ENCODE measurements at places on chromosomes 3 and 15. TPM values are rescaled to one million over a fixed set of nuclear protein-coding genes. Genes with fewer than 3 reads are reported as not detected.

GRCh38 chr15:99408236-99409096, 157.2 kb downstream of the LRRC28 start:
- H3K4me1 ChIP-seq, result peaks cover 15% of the 10 kb centered on the region
- no peak for DNase-seq
- no peak overlapping the region for H3K27ac ChIP-seq
- no peaks in the 10 kb centered on the region for H3K36me3 ChIP-seq

GRCh38 chr3:154584041-154584440, 154.1 kb upstream of the GPR149 start:
- DNase-seq, result no peak
- H3K4me3 ChIP-seq, result no peak overlapping the region
- no peaks in the 10 kb centered on the region for H3K36me3 ChIP-seq
- H3K4me1 ChIP-seq, result no peaks in the 10 kb centered on the region
- no peak overlapping the region for H3K27ac ChIP-seq

GRCh38 chr15:80482696-80483095, 78.5 kb downstream of the ARNT2 start:
- no peak for DNase-seq
- H3K27me3 ChIP-seq, result no peaks in the 10 kb centered on the region
- H3K4me3 ChIP-seq, result no peak overlapping the region
- H3K36me3 ChIP-seq, result no peaks in the 10 kb centered on the region

DNA sequence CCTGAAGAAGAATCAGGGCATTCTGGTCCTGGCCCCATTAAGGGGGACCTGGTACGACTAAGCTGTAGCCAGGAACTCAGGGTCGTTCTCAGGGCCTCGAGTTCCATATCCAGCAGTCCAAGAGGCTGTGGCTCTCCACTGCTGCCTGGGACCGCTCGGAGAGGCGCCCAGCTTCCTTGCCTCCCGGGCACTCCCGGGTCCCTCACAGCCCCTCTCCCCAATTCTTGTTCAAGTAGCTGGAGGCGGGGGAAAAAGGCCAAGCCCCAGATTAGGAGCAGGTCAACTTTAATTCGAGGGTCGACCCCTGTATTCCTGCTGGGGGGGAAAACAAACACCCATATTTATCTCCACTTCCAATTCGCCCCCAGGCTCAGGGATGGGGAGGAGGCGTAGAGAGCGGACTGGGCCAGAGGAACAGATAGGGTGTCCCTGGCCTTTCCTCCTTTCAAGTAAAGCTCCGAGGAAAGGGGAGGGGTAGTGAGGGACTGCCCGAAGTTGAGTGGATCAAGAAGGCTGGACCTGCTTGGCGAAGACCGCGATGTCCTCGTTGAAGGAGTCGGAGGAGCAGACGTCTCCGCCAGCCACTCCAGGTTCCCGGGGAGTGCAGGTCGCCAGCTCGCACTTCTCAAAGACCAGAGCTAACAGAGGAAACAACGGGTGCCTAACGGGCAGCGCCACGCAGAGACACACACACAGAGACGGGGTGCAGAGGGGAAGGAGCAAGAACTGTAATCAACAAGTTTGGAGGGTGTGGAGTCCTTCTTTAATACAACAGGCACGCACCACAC, 4.4 kb downstream of the MEIS2 start:
- H3K36me3 ChIP-seq, result peaks cover 8% of the 10 kb centered on the region
- no peak for DNase-seq
- peaks cover 29% of the 10 kb centered on the region for H3K4me1 ChIP-seq
- H3K4me3 ChIP-seq, result no peak overlapping the region
- H3K27me3 ChIP-seq, result peaks cover 73% of the 10 kb centered on the region

DNA sequence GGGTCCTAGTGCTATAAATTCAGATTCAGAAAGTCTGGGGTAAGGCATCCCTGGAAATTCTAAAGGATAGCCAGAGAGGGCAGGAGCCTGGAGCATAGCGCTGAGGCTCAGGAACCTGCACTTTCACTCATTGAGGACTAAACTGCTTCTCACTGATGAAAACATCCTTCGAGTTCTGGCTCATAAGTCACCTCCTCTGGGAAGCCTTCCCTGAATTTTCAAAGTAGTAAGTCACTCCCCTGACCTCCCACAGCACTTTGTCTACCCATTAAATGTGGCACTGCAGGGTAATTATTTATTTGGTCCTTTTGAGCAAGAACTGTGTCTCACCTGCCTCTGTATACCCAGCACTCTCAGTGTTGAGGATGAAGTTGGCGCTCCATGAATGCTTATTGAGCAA, 30.9 kb downstream of the HRH1 start:
- H3K36me3 ChIP-seq, result no peaks in the 10 kb centered on the region
- H3K27ac ChIP-seq, result no peak overlapping the region
- H3K27me3 ChIP-seq, result peaks cover 20% of the 10 kb centered on the region
- no peak for DNase-seq
- H3K4me3 ChIP-seq, result no peak overlapping the region

DNA sequence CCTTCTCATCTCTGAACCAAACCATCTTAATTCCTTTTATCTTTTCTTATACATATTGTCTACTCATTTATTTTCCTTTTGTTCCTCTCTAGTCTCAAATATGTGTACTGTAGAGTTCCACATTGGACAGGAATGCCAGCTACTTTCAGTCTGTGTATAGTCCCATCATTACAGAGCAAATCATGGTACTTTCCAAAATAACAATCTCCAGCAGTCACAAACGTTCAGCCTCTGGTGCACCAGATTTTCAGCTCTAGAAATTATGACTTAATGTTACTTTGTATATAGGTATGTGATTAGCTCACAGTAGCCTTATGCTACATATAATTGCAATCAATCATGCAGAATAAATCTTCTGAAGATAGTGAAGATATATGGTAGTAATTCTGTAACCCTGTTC, 32.5 kb upstream of the TM4SF4 start:
- peaks cover 14% of the 10 kb centered on the region for H3K27me3 ChIP-seq
- no peaks in the 10 kb centered on the region for H3K36me3 ChIP-seq
- H3K4me3 ChIP-seq, result no peak overlapping the region

DNA sequence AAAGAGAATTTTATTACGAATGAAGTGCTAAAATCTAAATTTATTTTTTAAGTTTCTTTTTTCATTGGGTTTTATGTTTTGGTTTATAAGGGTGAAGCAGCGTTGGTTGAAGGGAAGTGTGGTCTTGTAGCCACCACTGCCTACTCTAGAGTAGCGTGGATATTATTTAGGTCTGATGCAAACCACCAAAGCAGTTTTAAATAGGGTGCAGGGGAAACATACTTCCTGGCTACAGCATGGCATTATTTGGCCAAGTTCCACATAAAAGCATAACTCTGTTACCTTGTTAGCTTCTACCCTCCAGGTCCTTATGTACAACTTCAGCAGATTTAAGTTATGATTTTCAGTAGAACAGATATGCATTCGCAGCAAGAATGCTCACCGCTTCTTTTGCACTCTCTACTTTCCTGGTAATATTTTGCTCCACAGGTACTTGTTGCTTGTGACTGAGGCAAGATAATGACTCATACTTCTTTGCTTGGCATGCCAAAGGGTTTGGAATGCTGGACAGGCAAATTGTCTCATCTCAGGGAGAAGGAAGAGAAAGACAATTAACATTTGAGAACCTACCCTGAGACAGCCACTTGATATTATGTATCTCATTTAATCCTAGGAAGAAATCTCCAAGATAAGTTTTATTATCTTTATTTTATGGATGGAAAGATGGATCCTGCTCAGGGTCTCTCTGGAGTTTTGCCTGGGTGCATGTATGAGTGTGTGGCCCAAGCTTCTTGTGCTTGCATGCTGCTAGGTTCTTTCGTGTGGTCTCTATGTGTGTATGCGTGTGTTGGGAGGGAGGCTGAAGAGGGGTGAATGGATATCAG, 5.4 kb downstream of the TGFBR2 start:
- H3K27me3 ChIP-seq, result no peaks in the 10 kb centered on the region
- H3K27ac ChIP-seq, result peak overlapping the region; percentile 88
- H3K36me3 ChIP-seq, result peaks cover 57% of the 10 kb centered on the region
- DNase-seq, result no peak

DNA sequence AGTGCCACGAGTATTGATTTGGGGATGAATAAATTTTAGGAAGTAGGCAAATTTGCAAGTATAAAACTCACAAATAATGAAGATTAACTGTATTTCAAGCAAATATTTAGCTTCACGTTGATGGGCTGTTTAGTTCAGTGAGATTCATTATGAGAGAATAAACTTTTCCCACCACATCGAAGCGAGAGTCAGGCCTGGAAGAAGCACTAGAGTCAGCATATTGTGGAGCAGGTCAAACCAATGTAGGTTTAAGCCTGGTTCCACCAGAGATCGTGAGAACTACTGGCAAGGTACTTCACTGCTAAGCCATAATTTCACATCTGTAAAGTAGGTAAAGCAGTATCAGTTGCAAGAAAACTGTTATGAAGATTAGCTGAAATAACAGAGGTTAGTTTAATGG, 22.3 kb downstream of the WDR49 start:
- DNase-seq, result no peak
- H3K27me3 ChIP-seq, result no peaks in the 10 kb centered on the region
- no peaks in the 10 kb centered on the region for H3K4me1 ChIP-seq
- H3K4me3 ChIP-seq, result no peak overlapping the region
- H3K27ac ChIP-seq, result no peak overlapping the region
- H3K36me3 ChIP-seq, result no peaks in the 10 kb centered on the region

DNA sequence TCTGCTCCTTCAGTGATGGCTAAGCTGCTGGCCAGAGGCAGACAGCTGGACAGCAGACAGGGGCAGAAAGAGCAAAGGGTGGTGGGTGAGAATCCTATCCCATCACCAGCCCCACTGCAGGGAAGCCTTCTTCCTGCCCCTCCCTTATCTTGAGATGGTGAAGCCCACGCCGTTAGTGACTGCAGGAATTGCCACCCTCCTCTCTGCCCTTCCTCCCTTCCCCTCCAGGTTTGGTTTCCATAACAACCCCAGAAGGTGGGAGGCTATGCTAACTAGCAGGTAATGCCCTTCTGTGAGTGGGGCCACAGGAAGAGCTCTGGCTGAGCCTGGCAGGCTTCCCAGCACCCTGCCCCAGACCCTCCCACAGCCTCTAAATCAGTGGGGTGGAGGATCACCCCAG, 32.8 kb downstream of the SCN5A start:
- H3K36me3 ChIP-seq, result no peaks in the 10 kb centered on the region
- H3K4me1 ChIP-seq, result no peaks in the 10 kb centered on the region
- H3K27me3 ChIP-seq, result no peaks in the 10 kb centered on the region
- no peak overlapping the region for H3K4me3 ChIP-seq
- DNase-seq, result no peak

GRCh38 chr15:35290301-35290721, 205.2 kb upstream of the NANOGP8 start:
- H3K4me3 ChIP-seq, result no peak overlapping the region
- DNase-seq, result no peak
- no peaks in the 10 kb centered on the region for H3K36me3 ChIP-seq
- H3K27ac ChIP-seq, result no peak overlapping the region
- peaks cover 1% of the 10 kb centered on the region for H3K27me3 ChIP-seq

DNA sequence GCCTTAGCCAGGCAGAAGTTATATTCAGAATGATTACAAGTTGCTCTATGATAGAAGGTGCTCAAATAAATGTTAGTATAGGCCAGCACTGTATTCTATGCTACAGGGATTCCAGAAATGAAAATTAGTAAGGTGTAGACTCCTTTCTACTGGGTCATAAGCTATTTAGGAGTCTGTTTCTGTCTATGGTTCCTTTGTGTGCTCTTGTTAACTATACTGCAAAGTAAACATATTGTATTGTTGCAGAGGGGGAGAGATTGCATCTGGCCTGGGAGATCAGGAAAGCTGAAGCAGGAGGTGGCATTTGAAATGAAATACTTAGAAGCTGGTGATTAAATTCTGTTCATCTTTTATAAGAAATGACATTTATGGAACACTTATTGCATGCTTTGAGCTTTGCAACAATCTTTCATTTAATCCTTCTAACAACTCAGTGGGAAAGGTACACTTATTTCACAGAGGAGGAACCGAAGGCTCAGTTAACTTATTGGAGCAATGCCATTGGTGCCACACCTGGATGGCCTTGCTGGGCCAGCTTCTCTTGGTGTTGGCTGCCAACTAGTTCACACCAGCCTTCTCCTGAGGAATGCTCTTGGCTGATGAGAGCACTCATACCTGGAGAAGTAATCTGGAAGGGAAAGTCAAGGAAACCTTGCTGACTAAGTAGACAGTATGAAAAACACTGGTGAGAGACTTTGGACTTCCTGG, 39.1 kb downstream of the ABHD5 start:
- peaks cover 8% of the 10 kb centered on the region for H3K36me3 ChIP-seq
- no peaks in the 10 kb centered on the region for H3K27me3 ChIP-seq
- no peak overlapping the region for H3K4me3 ChIP-seq
- no peak overlapping the region for H3K27ac ChIP-seq

- H3K27ac ChIP-seq, result no peak overlapping the region
- H3K27me3 ChIP-seq, result no peaks in the 10 kb centered on the region
- no peaks in the 10 kb centered on the region for H3K36me3 ChIP-seq
- H3K4me1 ChIP-seq, result peaks cover 21% of the 10 kb centered on the region
- H3K4me3 ChIP-seq, result no peak overlapping the region
- DNase-seq, result no peak
Observed at GRCh38 chr3:196214783-196215441, 1.4 kb upstream of the SLC51A start.

GRCh38 chr3:40452876-40453730, 4.0 kb upstream of the RPL14 start:
- H3K36me3 ChIP-seq, result peaks cover 9% of the 10 kb centered on the region
- peaks cover 50% of the 10 kb centered on the region for H3K4me1 ChIP-seq
- H3K27ac ChIP-seq, result peak overlapping the region; percentile 93
- no peaks in the 10 kb centered on the region for H3K27me3 ChIP-seq

DNA sequence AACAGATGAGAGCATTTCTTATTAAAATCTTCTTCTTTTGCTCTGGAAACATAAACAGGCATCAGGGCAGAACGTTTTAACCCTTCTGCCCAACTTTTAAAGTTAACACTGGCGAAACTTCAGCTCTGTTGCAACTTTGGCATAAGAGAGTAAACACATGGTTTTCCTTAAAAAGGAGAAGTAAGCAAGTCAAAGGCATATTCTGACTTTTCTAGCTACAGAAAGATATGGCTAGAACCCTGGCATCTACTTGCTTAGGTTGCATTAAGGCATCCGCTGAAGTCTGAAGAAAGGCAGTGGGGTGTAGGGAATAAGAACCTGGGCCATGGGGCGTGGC, 13.3 kb upstream of the IL16 start:
- H3K27ac ChIP-seq, result no peak overlapping the region
- H3K4me3 ChIP-seq, result no peak overlapping the region
- H3K4me1 ChIP-seq, result peaks cover 20% of the 10 kb centered on the region
- DNase-seq, result no peak

DNA sequence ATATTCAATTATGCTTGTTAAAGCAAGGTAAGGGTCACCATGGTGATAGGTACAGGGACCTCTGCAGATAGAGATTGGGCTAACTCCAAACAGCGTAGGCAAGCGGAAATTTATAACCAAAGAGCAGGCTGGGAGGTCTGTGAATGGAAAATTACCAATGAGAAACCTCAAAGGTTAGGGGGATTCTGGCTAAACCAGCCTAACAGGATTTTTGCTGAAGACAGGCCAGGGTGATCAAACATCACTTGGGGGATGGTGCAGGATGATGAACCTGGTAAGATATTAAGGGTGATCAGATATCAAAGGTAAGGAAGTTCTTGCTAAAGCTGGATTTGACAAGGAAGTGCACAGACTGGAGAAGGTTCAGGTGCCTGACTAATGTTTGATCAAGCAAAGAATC, 35.3 kb upstream of the SNRPN start:
- H3K4me1 ChIP-seq, result peaks cover 4% of the 10 kb centered on the region
- H3K27ac ChIP-seq, result no peak overlapping the region
- no peak for DNase-seq
- H3K27me3 ChIP-seq, result no peaks in the 10 kb centered on the region
- H3K4me3 ChIP-seq, result no peak overlapping the region

- H3K4me3 ChIP-seq, result peak overlapping the region; percentile 42
- H3K4me1 ChIP-seq, result peaks cover 21% of the 10 kb centered on the region
- DNase-seq, result no peak
- H3K27ac ChIP-seq, result no peak overlapping the region
- peaks cover 22% of the 10 kb centered on the region for H3K36me3 ChIP-seq
Observed at GRCh38 chr3:147413686-147414389, 4.7 kb downstream of the ZIC1 start.

The CPN2 gene
- not detected for total RNA-seq

The FANCI gene
- total RNA-seq, result 196 TPM

The BCL2A1 gene
- total RNA-seq, result 14.1 TPM

The ITGB5 gene
- total RNA-seq, result 0.05 TPM

The HYAL2 gene
- 7.2 TPM for total RNA-seq

The IL17RD gene
- total RNA-seq, result not detected
